ENCODE measurements at places on chromosomes 11 and 22. TPM values are rescaled to one million over a fixed set of nuclear protein-coding genes. Genes with fewer than 3 reads are reported as not detected.

NEFH gene
- total RNA-seq = 0.31 TPM

MAFF gene
- total RNA-seq = 44.9 TPM

PISD gene
- 38.8 TPM for total RNA-seq

ELFN2 gene
- 1.9 TPM for total RNA-seq

DNAJB13 gene
- not detected for total RNA-seq

CHCHD10 gene
- 13.7 TPM for total RNA-seq

GLYATL2 gene
- 1.1 TPM for total RNA-seq

ELMOD1 gene
- total RNA-seq = not detected

SNX32 gene
- total RNA-seq = not detected

HPS4 gene
- total RNA-seq = 25.3 TPM

PATE2 gene
- total RNA-seq = not detected

TRIM44 gene
- 21.7 TPM for total RNA-seq

KCNJ5 gene
- total RNA-seq = 12.3 TPM

TMEM86A gene
- total RNA-seq = 0.72 TPM

MEI1 gene
- not detected for total RNA-seq

OR2AG1 gene
- not detected for total RNA-seq

SLC7A4 gene
- 0.47 TPM for total RNA-seq

MMP12 gene
- not detected for total RNA-seq

TIRAP gene
- total RNA-seq = 1.6 TPM

BDNF gene
- total RNA-seq = 0.08 TPM

TMEM121B gene
- total RNA-seq = not detected

CDK2AP2 gene
- 73.0 TPM for total RNA-seq

MYRF gene
- 0.04 TPM for total RNA-seq

DDX6 gene
- total RNA-seq = 44.3 TPM

TEX54 gene
- not detected for total RNA-seq

DDT gene
- 143 TPM for total RNA-seq

MS4A3 gene
- not detected for total RNA-seq

TTC36 gene
- total RNA-seq = not detected

PDGFB gene
- 5.7 TPM for total RNA-seq

PACSIN3 gene
- total RNA-seq = 72.3 TPM

ACR gene
- total RNA-seq = not detected

RTN4RL2 gene
- total RNA-seq = 0.31 TPM

OR2AT4 gene
- total RNA-seq = not detected

CABP7 gene
- total RNA-seq = not detected

NLRP6 gene
- not detected for total RNA-seq

CCDC73 gene
- total RNA-seq = not detected

ZBTB16 gene
- 0.08 TPM for total RNA-seq

All from hair follicular keratinocyte (primary cell).